ENCODE measurements at places on chromosomes 2 and 18.
A peak's percentile ranks its signal among the peaks of the same experiment; 100 is the strongest.

DNA sequence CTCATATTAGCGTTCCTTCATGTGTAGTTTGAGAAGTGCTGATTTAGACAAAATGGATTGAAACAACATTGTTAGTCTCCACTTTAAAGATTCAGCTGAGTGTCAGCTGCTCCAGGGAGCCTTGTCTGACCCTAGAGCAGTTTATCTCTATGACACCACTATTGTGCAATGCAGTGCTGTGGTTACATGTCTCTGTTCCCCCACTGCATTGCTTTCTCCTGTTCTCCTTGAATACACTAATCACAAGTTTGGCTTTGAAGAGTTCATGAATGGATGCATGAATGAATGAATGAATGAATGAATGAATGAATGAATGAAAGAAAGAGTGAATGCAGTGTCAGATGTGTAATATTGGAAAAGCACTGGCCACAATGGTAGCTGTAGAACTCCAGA lies 38.3 kb downstream of the GCG start:
- no peak for DNase-seq

- DNase-seq: peak; percentile 35
Measured at GRCh38 chr2:86703704-86704361, 16.3 kb upstream of the RMND5A start.

- no peak for DNase-seq
Measured at GRCh38 chr2:96486696-96487095, 18.5 kb downstream of the NEURL3 start.

- no peak for DNase-seq
Measured at GRCh38 chr2:142605421-142605820, 272.0 kb upstream of the KYNU start.

- no peak for DNase-seq
Measured at GRCh38 chr2:109208951-109209335, 79.9 kb downstream of the SH3RF3 start.

- DNase-seq: no peak
Measured at GRCh38 chr2:130836501-130837174, at the start of gene ARHGEF4. TSS of gene ARHGEF4 (plus strand) at chr2:130836914. CDS start at chr2:130836954, 40 bp downstream.

- no peak for DNase-seq
Measured at GRCh38 chr2:27322301-27322765, 564 bp downstream of the MPV17 start.

- peak; percentile 92 for DNase-seq
Measured at GRCh38 chr2:61065714-61066709, at the start of gene SANBR. TSS of gene SANBR (plus strand) at chr2:61065871. CDS start at chr2:61070351, 4,480 bp downstream.

DNA sequence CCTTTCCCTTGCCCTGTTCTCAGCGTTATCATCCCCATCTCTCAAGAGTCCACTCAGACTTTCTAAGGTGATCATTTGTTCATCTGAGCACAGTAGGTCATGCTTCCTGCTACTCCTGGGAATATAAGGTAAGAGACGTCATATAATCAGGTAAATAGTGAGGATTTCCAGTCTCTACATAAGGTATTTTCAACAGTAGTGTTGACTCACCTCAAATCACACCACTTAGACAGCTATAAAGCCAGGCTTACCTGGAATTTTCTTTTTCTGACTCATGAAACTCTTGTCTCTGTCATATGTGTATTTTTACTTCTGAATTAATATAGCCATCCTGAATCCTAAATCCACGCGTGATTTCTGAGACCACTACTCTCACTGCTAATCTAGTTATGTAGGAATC lies 443.2 kb downstream of the ARHGAP15 start:
- DNase-seq: no peak

DNA sequence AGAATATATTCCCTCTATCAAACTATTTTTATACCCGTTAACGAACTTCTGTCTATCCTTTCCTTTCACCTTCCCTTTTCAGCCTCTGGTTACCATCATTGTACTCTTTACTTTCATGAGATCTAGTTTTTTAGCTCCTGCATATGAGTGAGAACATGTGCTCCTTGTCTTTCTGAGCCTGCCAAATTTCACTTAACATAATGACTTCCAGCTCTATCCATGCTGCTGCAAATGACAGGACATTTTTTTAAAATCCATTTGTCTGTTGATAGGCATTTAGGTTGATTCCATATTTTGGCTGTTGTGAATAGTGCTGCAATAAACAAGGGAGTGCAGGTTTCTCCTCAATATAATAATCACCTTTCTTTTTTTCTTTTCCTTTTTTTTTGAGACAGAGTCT lies 8.2 kb upstream of the CCDC195 start:
- no peak for DNase-seq

GRCh38 chr2:146385031-146385430 lies 1459.8 kb upstream of the ACVR2A start:
- DNase-seq: no peak

DNA sequence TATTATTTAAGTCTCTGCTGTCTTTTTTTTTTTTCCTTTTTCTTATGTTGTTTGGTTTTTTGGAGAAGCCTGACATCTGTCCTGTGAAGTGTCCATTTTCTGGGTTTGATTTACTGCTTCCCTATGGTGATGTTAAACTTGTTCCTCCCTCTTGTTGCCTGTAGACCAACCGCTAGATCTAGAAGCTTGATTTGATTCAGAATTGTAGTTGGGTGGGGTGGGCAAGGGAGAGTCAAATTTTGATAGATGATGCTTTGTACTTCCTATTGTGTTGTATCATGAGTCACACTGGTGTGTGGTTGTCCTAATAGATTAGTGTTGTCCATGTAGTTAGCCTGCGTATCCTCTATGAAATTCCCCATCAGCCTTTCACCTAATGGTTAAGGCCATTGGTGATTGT lies 35.4 kb downstream of the CAB39 start:
- no peak for DNase-seq

DNA sequence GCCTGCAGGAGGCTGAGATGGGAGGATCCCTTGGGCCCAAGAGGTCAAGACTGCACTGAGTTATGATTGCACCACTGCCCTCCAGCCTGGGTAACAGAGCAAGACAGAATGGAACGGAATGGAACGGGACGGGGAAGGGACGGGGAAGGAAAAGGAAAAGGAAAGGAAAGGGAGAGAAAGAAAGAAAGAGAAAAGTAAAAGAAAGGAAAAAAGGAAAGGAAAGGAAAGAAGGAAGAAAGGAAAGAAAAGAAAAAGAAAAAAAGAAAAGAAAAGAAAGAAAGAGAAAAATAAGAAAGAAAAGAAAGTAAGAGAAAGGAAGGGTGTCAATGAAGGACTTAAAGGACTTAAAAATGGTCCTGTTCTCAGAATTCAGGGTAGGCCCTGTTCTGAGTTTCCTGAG lies 4.3 kb upstream of the SPOPL start:
- no peak for DNase-seq

DNA sequence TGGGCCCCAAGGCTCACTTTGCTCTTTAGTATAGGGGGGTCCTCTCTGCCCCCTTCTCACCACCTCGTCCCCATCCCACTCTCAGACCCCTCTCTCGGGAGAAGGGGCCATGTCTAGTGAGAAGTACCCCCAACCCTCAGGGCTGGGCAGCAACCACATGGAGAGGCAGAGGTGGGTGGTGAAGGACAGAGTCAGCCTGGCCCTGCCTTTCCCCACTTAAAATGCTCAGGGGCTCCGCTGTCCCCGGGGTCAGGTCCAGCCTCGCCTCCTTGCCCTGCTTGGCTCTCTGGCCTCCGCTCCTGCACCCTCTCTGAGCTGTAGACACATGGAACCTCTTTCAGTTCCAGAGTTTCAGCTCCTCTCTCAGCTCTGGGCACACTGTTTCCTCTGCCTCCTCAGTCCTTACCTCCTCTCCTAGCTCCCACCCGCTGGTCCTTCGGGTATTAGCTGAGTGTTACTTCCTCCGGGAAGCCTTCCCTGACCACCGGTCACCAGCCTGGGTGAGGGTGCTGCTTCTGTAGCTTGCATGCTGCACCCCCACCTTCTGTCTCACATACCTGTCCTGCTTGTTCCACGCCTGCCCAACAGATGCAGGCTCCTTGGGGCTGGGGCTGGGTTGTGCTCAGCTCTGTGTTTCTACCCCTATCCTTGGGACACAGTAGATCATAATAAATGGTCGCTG lies 79.5 kb upstream of the OTOF start:
- DNase-seq: no peak

DNA sequence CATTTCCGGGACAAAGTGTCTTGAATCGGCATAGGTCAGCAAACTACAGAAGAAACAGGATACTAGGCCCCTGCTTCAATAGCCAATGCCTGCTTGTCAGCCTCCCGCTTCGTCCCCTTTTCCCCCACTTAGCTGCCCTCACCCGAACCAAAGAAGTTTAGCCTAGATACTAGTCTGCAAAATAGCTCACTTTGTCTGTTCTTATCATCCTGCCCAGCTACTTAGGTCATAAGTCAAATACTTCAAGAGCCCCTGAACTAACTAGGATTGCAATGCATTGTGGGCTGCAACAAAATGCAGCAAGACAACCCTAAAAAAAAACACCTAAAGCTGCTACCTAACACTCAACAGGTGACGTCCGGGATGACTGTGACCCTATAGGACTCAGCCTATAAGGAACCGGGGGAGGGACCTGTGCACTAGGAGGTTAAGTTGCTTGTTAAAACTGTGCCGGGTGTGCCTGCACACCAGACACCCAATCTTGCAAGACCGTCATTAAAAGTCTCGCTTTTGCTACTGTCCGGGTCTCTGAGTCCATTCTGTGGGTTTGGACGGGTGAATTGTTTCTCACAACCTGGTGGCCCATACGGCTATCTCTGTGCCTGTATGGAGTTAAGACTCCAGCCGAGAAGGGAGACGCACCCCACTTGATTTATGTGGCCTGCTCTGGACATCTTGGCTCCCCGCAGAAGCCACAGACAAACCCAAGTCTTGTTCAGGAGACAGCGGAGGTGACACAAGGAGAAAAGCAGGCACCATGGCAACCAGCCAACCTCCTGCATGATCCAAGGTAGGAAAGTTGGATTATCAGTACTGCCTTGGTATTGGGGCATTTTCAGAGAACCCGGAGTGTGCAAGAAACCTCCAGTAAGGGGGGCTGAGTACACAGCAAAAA lies 105.9 kb downstream of the HIBCH start:
- DNase-seq: no peak

- DNase-seq: no peak
Measured at GRCh38 chr2:58856100-58856499, 615.0 kb upstream of the FANCL start.

- DNase-seq: no peak
Measured at GRCh38 chr2:121469356-121469755, 61.3 kb upstream of the RNU4ATAC start.

GRCh38 chr2:209577376-209578357 lies 153.8 kb downstream of the MAP2 start:
- no peak for DNase-seq

DNA sequence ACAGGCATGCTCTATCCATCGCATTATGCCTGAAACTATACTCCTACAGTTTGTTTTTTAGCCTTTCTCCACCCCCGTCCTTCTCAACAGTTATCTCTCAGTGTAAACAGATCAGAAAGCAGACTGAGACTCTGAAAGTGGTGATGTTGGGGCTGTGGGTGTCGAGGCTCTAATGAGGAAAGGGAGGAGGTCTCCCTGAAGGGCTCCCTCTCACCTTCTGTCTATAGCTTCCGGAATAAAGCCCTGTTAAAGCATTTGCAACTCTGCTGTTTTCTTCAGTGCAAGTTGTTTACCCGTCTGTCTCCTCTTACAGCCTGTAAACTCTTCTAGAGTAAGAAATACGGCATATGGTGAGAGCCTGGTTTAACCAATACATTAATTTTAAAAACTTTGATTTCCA lies 136.7 kb upstream of the SYT4 start:
- DNase-seq: no peak

DNA sequence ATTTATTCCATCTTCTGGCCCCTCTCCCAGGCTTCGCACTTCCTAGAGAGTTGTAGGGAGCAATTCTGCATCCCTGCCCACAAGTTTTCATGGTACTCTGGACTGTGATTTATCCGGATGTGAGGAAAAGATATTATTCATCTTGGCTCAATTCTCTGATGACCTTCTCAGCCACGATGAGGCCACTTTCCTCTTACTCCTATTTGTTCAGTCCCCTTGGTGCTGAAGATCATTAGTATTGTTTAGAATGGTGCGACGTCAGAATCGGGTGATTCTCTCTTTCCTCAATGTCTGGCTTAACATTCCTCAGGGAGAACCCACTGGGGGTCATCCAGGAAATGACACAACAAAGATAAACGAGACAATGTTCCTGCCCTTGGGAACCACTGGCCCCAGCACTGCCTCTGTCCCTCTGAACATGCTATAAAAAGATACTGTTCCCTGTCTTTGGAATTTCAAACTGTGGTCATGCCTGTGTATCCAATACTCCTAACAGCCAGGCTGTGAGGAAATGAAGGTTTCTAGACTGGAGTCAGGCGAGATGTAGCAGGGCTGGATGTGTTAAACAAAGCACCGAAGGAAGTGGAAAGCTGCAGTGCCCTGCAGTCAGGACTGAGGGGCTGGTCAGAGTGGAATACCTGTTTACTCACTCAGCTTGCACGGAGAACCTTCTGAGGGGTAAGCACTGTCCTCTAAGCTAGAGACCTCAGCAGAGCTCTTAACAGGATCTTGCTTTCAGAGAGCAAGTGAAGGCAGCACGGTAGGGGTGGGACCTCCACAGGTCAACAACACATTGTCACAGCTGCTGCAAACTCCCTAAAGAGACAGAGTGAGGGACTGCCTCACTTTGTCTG lies 12.9 kb upstream of the GLI2 start:
- no peak for DNase-seq

DNA sequence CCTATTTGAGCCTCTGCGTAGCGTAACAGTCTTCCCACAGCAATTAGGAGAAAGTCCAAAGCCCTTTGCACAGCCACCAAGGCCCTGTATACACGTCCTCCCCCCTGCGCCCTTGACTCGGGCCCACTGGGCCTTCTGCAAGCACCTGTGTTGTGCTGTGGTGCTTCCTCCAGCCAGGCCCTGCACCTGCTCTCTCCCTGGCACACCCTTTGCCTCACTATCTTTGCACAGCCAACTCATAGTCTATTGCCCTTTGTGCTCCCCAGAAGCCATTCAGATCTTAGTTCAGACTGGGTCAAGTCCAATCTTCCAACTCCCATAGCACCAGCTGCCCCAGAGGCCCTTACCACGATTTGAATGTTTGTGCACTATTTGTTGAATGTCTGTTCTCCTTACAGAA lies 271.6 kb upstream of the MGAT5 start:
- no peak for DNase-seq

GRCh38 chr2:65113816-65114215 lies 16.1 kb downstream of the RAB1A start:
- no peak for DNase-seq

GRCh38 chr18:64936671-64937070 lies 787.8 kb upstream of the LINC00305 start:
- no peak for DNase-seq

DNA sequence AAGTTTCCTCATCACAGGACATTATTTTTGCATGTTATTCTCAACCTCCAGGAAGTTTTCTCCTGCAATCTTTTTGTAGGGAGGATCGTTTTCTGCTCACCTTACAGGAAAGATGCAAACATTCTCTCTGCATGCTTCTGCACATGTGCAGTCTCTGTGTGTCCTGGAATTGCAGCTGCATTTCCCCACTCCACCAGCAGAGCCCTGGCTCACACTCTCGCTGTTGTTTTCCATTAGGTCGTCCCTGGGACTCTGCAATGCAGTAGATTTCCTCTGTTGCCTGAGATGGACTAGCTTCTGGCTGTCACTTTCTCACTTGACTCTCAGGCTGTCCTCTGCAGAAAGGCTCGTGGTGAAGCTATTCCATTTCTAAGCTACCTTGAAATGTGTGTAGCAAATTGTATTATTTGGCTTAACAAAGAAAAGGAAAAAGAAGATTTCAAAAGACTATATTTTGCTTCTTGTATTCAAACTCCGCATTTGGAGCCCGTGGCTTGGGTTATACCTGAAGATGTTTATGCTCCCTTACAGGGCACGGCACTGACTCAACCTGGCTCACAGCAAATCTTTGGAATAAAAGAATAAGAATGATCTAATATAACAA lies 346.7 kb downstream of the RAD51AP2 start:
- peak; percentile 18 for DNase-seq

GRCh38 chr2:219453671-219454590 lies 19.3 kb downstream of the SPEG start:
- DNase-seq: no peak
